ENCODE measurements at places on chromosomes 3 and 15.

DNA sequence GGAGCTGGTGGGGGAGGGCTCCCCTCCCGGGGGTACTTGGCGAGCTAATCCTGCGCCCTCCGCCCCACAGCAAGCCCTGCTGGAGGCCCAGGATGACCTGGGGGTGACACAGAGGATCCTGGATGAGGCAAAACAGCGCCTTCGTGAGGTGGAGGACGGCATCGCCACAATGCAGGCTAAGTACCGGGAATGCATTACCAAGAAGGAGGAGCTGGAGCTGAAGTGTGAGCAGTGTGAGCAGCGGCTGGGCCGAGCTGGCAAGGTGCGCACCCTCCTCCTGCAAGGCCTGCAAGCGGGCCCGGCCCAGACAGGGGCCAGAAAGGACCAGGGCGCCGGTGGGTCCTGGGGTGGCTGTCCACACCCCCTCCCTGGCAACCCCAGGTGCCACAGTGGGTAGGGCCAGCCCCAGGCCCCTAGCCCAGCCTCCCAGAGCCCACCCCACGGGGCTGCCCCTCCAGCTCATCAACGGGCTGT is 56.5 kb downstream of the SEMA3G start:
- DNase-seq, result no peak

DNA sequence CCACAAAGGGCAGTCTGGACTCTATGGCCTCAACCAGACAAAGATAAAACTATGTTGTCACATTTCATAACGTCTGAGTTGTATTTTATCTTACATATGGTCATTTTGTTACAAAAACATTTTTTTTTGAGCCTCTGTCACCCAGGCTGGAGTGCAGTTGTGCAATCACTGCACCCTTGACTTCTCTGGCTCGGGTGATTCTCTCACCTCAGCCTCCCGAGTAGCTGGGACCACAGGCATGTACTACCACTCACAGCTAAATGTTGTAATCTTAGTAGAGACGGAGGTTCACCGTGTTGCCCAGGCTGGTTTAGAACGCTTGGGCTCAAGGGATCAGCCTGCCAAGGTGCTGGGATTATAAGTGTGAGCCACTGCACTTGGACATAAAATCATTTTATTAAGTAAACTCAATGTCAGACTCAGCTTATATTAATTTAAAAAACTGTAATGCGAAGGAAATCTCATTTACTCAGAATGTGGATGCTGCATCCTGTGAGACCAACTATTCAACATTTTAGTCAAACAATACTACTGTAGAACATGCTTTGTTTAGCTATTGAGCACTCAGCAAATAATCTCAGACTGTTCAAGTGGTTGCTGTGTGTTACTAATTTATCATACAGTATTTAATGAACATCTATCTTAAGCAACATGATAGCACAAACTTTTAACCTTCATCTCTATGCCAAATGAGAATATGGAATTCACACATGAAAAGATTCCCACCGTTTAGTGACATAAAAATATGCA is 209.2 kb downstream of the TBL1XR1 start:
- peak; percentile 3 for DNase-seq

- no peak for DNase-seq
Observed at GRCh38 chr3:10395671-10396070, 74.8 kb upstream of the SEC13 start.

DNA sequence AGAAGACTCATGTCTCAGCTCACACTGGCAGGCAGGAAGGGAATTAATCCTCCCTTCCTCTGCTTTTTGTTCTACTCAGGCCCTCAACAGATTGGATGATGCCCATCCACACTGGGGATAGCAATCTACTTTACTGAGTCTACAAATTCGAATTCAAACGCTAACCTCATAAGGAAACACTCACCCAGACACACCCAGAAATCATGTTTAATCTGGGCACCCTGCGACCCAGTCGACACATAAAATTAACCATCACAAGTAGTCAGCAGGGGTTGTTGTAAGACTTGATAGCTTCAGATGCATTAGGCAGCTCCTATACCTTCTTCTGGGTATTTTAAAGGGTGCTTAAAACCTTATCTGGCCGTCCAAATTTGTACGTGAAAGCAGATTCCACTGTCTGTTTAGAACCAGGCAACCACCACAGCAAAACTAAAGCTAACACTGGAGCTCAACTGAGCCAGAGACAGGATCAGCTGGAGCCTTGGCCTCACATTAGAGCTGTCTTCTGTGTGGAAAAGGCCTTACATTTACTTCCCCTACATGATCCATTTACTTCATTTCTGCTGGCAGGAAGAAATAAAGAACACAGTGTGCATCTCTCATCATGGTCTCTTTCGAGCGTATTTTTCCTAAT is 407.3 kb upstream of the PPP2R3A start:
- no peak for DNase-seq

DNA sequence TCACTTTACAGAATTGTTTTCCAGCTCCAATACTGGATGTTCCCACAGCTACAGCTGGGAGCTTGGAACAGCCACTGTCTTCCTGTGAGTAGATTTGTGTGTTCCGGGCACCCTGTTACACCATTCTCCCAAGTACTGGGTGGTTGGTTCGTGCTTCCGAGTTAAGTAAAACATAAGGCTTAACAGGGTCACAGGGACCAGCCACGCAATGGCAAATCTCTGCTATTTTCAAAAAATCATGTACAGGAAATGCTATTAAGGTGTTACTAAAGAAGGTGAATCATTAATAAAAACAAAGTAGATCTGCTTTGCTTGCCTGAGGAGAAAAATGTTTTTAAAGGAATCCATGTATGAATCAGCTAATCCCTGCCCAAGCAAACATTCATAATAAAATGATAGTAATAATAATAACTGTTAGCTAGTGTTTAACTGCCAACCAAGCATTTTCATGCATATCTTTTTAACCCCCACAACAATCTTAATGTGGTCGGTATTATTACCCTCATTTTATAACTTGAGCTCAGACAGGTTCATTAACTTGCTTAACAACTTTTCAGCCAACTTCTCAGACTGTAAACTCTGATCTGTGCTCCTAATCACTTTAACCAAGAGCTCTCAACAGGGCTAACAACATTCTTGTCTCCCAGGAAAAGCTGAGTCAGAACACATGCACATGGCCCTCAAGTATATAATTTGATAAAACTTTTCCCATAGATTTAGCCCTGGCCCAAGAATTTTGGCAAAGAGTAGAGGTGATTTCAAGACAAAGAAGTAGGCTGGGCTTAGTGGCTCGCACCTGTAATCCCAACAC is 2.7 kb upstream of the C2CD4A start:
- peak; percentile 26 for DNase-seq

GRCh38 chr3:50170689-50171088 is 15.6 kb downstream of the SEMA3F start:
- DNase-seq, result peak; percentile 58

All from GM23248 (cell line).